COR-L47 (cell line): ENCODE measurements at places on chromosomes 1 and 21.

GRCh38 chr1:231919239-231919885 is 292.8 kb downstream of the DISC1 start:
- no peak for DNase-seq

DNA sequence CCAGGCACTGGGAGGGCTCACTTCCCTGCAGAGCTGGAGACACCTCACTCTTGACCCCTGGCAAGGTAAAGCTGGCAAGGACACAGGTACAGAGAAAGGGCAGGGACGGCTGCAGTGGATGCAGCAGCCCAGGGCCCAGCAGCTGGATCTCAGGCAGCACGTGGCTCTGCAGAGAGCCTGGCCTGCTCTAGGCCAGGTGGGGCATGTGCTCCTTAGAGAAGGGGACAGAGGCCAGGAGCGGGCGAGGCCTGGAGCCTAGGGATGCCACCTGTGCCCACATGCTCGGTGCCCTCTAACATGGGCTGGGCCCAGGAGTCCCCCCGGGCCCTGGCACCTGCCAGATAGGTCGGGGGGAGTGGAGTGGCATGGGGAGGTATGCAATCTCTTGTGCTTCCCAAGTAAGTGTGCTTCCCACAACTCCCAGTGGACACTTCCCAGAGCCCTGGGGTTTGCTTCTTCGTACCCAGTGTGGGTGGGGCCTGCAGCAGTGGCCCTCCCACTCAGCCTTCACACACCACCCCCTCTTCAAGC is 30.0 kb downstream of the WNT3A start:
- DNase-seq, result no peak

GRCh38 chr1:148161053-148161901 is 9.2 kb upstream of the NBPF11 start:
- no peak for DNase-seq

- peak; percentile 94 for DNase-seq
Observed at GRCh38 chr1:159945483-159946241, at the start of gene IGSF9. Gene IGSF9, minus strand, starts transcription at chr1:159945613. Its CDS starts 2,159 bp downstream, at chr1:159943454.

DNA sequence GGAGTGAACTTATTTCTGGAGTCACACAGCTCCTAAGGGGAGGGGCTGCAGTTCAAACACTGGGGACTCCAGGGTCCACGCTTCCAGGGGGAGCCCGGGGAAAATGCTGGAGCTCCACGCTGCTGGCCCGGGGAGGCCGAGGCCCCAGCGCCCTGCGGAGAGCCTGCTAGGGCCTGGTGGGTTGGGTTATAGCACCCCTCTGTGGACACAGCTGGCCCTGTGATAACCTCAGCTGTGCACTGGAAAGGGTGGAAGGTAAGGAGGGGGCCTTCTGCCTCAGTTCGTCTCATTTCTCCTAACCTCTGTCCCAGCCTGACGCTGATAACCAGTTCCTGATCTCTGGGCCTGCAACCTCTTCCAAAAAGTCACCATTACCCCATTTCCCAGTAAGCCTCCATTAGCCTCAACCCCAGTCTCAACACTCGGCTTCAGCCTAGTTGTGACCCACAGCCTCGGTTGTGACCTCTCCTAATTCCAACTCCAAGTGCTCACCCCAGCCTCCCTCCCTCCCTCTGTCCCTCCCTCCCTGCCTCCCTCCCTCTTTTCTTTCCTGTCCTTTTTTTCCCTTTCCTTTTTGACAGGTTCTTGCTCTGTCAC is 7.1 kb downstream of the NBL1 start:
- DNase-seq, result peak; percentile 43

DNA sequence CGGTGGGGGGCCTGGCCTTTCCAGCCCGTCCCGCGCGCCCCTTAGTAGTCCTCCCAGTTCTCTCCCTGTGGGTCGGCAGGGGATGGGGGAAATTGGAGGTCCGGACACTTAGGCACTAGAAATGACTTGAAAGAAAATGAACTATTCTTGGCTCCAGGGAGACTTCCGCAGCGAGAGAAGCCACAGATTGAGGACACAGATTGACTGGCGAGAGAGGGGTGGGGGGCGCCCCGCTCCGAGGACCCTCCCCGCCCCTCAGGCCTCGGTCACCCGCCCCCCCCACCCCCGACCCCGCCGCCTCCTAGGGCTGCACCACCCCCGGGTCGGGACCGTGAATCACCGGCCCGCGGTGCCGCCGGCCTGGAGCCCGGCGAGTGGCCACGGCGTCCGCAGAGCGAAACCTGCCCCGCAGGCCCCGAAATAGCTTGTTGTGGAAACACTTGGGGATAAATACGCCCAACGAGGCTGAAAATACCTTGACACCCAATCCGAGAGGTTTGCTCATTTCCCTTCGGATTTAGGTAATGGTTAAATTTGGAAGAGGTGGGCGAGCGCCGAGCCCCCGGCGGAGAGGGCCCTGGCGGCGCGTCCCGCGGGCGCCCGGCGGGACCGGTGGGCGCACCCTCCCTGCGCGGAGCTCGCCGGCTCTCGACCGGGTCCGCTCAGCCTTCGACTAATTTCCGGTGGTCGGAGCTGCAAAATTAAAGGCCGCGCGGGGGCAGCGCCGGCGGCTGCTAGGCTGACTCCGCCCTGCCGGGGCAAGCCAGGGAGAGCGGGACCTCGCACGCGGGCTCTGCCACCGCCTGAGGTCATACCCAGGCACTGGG is at the start of gene GFI1:
Gene GFI1 (minus strand): TSS at position 675 of the 827 bp plus-strand sequence. CDS start 3,438 bp downstream, outside the sequence.
- DNase-seq, result no peak

- peak; percentile 94 for DNase-seq
Observed at GRCh38 chr1:30384286-30385245, 338.8 kb downstream of the MATN1 start.

GRCh38 chr1:182249201-182249676 is 142.4 kb downstream of the GLUL start:
- DNase-seq, result no peak

GRCh38 chr1:205729945-205730610 is 19.9 kb downstream of the NUCKS1 start:
- DNase-seq, result no peak

- no peak for DNase-seq
Observed at GRCh38 chr21:41410361-41410760, 15.7 kb upstream of the MX1 start.

DNA sequence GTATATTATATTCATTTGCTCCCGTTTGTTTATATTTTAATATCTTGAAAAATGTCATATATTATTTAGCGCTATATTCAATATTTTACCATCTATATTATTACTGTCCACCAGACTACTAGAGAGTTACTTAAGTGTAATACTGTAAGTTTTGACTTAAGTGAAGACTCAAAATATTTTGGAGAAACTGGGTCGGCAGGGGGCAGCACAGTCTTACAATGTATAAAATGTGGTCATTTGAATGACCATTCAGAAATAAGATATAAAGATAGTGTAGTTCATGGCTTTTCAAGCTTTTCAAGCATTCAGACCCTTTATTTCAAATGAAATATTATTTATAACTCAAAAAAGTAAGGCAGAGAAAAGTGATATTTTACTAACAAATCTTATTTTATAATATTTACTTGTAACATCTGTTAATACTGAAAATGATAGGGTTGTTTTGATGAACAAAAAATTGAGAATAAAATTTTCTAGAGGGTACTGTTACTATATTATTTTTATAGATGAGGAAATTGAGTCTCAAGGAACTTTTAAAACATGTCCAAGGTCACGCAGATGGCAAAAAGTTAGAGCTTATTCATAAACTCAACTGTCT is 89.0 kb upstream of the SERTAD4 start:
- peak; percentile 40 for DNase-seq

DNA sequence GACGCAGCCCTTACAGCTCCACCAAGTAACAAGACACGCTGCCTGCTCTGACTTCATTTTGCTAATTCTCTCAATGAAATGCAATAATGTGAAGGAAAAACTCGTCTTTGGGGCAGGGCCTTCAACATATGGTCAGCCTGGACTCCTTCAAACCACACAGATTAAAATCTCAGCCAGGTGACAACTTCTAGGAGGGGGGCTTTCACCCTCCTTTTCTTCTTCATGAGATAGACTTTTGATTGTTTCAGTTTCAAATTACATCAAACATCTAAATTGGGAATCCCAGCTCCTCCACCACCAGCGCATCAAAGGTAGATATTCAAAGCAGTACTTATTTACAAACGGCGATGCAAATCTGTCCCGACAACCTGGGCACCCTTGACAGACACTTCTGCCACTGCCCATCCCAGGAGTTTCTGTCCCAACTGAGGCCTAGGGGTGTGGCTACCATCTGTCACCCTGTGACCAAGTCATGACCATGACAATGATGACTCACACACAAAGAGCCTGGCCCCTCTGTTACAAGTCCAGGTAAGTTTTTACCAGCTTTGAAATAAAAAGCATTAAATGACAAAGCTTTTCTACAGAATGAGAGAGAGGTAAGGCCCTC is 29.7 kb downstream of the SSBP3 start:
- no peak for DNase-seq

DNA sequence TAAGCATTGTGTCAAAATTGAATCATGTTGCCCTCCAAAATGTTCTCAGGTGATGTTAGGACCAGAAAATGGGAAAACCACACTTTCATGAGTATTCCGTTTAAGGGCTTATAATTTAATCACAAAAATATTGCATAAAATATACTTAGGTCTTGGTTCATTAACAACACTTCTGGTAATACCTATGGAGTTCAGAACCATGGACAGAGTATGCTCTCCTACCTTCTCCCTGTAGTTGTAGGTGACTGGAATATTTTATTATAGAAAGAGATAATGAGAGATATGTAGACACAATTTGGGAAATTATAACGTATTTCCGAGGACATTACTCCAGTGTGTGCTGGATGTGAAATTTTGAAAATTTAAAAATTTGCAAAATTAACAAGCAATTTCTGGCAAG is 232.5 kb downstream of the NCAM2 start:
- DNase-seq, result no peak

- no peak for DNase-seq
Observed at GRCh38 chr1:214632091-214632490, 29.1 kb downstream of the CENPF start.

DNA sequence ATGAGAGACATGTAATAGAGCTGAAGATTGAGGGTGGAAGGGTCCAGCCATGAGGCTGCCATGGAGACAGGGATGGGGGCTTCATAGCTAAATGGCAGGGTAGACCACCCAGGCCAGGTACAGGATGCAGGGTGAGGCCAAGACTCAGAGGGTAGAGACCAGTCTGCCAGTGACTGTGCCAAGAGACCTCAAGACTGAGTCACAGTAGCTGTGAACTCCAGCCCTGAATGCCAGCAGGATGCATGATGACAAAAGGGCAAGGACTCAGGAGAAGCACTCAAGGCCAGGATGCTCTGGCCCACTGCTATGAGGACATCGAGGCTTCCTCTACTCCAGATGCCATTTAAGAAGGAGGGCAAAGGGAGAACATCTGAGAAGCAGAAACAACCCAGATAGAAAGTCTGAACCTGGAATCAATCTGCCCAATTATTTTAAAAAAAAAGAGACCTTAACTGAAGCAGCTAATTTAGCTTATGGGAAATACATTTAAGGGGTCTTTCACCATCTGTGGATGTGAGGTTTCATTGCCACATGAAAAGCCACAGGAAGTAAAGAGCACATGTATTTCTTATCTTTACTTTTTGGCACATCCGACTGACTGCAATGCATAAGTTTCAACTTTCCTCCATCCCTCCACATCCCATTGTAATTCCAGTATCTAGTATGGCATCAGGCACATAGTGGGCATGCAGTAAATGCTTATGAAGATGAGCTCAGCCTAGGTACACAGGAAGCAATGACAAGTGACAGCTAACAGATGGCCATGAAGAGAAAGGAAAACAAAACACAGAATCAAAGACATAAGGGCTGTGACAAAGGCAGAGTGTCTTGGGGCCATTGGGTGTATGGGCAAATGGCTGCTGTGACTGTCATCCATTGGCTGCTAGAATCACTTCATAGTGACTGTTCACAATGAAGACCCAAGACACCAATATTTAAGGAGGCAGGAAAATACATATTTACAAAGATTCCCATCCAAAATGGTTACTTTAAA is 40.2 kb downstream of the SUSD4 start:
- DNase-seq, result no peak

DNA sequence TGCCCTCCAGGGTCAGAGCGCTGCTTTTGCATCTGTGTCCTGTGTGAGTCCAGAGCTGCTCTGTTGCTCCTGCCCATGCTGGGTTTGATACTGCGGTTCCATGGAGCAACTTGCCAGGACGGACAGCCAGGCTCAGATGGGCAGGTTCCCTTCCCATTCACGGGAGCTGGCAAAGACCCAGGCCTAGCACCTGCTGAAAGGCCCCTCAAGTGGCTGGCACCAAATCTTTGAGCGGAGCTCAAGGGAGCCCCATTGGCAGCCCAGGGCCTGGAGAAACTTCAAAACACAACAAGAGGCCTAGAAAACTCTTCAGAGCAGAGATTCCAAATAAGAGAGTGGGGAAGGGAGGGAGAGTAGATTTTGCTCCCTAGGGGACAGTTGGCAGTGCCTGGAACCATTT is 97.2 kb downstream of the ACTL8 start:
- no peak for DNase-seq

- DNase-seq, result no peak
Observed at GRCh38 chr1:50631161-50631560, 207.9 kb upstream of the DMRTA2 start.

- DNase-seq, result no peak
Observed at GRCh38 chr21:45308194-45309068, 20.7 kb upstream of the POFUT2 start.

DNA sequence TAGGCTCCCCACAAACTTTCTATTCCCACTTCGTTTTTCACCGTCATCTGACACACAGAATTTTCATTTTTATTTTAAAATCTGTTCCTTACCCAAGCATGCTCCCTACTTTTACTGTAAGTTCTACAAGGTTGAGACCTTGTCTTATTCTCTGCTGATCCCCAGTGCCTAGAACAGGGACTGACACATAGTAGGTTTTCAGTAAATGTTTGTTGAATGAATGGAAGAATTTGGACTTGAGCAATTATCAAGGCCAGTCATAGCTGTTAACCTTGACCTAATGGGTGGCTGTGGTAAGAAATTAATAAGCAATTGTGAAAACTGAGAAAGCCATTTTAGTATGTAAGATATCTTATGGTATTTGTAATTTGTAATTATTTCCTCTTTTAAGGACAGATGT is 71.1 kb downstream of the LAMC1 start:
- DNase-seq, result no peak

DNA sequence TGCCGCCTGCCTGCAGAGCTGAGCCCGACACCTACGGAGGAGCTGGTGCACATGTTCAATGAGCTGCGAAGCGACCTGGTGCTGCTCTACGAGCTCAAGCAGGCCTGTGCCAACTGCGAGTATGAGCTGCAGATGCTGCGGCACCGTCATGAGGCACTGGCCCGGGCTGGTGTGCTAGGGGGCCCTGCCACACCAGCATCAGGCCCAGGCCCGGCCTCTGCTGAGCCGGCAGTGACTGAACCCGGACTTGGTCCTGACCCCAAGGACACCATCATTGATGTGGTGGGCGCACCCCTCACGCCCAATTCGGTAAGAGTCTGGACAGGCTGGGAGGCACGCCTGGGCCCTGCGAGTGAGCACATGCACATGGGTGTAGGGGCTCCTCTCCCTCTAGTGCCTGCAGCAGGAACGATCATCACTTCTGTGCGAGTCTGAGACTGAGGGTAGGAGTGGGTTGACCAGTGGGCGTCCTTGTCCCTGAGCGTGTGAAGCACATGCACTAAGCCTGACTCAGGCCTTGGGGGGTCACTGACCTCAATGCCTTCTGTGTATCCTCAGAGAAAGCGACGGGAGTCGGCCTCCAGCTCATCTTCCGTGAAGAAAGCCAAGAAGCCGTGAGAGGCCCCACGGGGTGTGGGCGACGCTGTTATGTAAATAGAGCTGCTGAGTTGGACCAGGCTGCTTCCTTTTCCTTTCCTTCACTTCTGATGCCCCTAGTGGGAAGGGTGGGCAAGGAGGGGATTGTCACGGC is 6.9 kb downstream of the DMAP1 start:
- DNase-seq, result no peak

- peak; percentile 14 for DNase-seq
Observed at GRCh38 chr1:191206513-191207207, 729.0 kb upstream of the BRINP3 start.
